NCI-H1048 (cell line): ENCODE measurements at places on chromosomes 3 and 15.
A peak's percentile ranks its signal among the peaks of the same experiment; 100 is the strongest.

GRCh38 chr15:66846811-66847210, 144.8 kb downstream of the SMAD6 start:
- no peak for DNase-seq

GRCh38 chr3:94115482-94115881, 52.6 kb downstream of the NSUN3 start:
- DNase-seq: no peak

- DNase-seq: no peak
Measured at GRCh38 chr3:141243271-141243707, 11.7 kb downstream of the PXYLP1 start.

DNA sequence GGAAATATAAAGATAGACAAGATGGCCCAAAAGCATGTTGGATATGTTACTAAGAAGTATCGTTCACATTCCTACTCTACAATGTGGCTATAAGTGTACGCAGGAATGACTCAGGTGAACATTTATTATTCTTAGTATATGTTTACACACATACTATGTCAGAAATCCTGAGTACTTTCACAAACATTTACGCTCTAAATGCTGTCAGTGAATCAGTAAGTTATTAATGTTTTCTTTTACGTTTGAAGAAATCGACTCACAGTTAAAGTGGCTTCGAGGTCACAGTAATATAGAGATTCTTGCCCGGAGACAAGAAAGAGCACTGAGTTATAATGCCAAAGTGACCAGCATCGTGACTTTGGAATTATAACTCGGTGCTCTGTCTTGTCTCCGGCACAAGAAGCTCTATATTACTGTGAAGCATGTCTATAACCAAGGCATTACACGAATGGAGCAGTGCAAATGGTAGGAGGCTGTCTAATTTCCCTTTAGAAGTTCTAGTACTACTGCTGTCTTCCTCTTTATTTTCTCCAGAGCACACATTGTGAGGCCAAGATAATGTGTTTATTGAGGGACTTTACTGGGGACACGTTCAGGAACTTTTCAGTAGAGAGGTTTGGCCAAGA, 61.8 kb upstream of the P3H2 start:
- no peak for DNase-seq

- DNase-seq: no peak
Measured at GRCh38 chr15:89203705-89204273, 17.6 kb downstream of the RLBP1 start.

DNA sequence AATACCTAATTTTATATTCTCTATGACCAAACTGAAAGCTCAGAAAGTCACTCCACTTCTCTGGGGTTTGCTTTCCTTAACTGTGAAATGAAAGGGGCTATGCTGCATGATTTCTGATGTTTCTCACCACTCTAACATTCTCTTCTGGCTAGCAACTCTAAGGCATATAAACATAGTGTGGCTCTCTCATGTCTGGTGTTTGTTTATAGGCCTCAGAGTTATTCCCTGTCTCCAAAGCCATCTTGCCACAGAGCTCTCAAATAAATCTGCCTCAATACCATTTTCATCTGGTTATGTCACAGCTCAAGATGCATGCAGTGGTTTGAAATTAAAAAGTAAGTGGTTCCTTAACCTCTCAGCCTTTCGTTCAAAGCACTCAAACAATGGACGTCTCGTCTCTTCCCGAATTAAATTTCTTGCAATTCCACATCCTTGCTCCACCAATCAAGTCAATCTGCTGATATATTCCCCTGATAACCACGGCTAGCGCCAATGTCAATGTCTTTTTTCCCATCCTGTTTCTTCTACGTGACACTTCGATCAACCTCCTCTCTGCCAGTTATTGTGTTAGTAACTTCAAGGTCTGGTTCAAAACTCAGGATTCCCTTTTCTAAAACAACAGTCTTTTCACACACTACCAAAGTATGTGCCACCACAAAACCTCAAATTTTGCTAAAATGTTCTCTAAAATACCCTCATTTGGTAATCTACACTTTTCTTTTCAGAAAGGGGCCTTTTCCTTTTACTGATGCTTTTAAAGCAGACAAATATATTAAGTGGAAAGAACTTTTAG, 16.0 kb downstream of the TOMM70 start:
- no peak for DNase-seq

GRCh38 chr3:140832883-140833282, 108.8 kb upstream of the SLC25A36 start:
- no peak for DNase-seq

DNA sequence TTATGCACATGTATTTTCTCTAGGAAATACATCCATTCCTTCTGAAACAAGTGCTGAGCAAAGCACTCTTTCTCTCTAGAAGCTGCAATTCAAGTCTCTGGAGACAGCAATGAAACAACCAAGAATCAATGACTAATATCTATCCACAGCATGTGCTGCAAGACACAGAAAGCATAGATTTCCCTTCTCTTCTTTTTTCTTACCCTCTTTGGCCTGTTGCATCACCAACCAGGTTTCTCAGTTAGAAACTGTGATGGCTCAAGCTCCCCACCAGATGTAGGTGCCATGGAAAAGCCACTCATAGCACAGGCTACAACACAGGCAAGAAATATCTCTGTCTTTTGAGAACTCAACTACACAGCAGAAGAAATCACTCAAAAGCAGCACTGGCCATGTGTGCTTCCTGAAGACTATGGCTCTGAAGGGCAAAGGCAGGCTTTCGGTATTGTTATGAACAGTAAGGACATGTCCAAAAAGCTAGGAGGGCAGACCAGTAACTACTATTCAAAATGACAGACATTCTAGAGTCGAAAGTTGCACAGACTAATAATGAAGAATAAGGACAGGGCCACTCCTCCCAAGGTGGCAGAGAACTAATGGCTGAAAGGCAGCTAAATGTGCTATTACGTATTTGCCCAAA, 15.5 kb downstream of the ZDHHC3 start:
- no peak for DNase-seq

DNA sequence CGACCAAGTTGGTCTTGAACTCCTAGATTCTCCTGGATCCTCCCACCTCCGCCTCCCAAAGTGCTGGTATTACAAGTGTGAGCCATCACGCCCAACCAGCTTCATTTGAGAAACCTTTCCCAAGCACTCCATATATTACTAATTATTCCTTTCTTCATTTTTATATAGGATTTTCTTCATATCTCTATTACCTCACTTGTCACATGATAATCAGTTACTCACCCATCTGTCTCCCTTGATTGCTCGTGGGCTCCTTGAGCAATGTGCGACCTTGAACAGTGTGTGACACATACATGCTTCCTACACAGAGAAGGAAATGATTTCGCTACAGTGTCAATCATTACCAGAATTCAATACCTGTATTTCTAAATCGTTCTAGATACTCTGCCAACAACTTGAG, 110.7 kb upstream of the C2CD4B start:
- DNase-seq: no peak

GRCh38 chr3:70176224-70176623, 136.2 kb downstream of the MDFIC2 start:
- no peak for DNase-seq

- no peak for DNase-seq
Measured at GRCh38 chr15:71800835-71801745, 9.3 kb upstream of the NR2E3 start.

GRCh38 chr15:89329329-89330084, 5.1 kb downstream of the POLG start:
- DNase-seq: no peak

DNA sequence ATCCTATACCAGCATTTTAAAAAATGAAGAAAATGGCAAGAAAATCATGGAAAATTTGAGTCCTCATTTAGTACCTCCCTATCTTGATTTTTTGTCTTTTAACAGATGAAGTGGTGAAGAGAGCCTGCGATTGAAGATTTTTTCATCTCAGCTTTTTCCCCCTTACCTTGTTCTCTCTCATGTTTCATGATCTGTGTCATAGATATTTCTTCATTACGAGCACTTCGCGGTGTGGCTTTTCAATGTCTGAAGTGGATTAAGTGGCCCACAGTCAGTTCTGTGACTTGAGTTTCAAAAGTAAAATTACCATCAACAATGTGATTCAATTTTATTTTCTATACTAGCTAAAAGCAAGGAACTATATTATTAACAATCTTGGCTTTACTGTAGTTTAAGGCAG, 147.2 kb downstream of the FNDC3B start:
- DNase-seq: no peak

DNA sequence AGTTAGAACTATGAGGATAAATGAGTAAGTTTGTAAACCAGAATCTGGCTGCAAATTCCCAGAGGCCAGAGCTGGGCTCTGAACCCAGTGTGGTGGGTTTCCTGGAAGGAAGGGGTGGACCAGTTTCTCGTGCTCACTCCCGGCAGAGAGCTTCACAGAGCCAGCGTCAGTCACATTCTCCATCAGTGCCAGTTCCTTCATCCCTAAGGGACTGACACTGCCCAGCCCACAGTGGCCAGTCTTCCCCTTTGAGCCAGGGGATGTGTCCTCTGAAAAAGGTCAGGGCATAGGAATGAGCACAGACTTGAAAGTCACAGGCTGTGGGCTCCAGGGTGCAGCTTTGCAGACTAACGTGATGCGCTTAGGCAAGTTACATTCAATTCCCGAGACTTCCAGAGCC, 135.8 kb upstream of the HACD2 start:
- DNase-seq: no peak

DNA sequence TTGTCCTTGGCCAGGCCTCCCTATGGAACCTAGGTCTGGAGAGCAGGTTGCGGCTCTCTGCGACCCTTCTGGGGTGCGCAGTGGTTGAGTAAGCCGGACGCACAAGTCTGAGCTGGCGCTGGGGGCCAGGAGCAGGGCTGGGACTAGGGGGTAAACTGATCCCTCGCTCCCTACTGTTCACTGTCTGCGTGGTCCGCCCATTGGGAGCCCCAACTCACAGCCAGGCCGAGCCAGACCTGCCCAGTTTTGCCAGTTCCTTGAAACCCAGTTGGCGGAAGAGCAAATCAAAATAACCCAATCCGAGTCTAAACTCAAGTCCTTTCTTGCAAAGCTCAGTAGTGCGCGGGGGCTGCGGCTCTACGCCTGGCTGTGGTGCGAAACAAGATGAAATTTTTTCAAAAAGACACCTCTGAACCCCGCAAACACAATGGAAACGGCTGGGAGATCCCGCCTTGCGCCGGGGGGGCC, 17.5 kb downstream of the RGMA start:
- no peak for DNase-seq

- DNase-seq: no peak
Measured at GRCh38 chr15:100101426-100102089, 240.2 kb downstream of the ADAMTS17 start.

GRCh38 chr3:12556690-12557472, at the start of gene MKRN2:
Gene MKRN2, plus strand, starts transcription at chr3:12557087. Its CDS starts 64 bp downstream, at chr3:12557151.
- peak; percentile 78 for DNase-seq

GRCh38 chr15:81723701-81724100, 322.1 kb downstream of the MEX3B start:
- no peak for DNase-seq

GRCh38 chr3:132569153-132569552, 27.9 kb upstream of the ACKR4 start:
- DNase-seq: no peak

- DNase-seq: no peak
Measured at GRCh38 chr3:104474011-104474410, 892.7 kb upstream of the ALCAM start.

GRCh38 chr3:190847436-190847835, 15.1 kb downstream of the GMNC start:
- DNase-seq: no peak

GRCh38 chr3:130537673-130538304, 20.8 kb downstream of the COL6A6 start:
- DNase-seq: no peak

GRCh38 chr3:149085828-149086231, 503 bp downstream of the HLTF start:
- DNase-seq: no peak

DNA sequence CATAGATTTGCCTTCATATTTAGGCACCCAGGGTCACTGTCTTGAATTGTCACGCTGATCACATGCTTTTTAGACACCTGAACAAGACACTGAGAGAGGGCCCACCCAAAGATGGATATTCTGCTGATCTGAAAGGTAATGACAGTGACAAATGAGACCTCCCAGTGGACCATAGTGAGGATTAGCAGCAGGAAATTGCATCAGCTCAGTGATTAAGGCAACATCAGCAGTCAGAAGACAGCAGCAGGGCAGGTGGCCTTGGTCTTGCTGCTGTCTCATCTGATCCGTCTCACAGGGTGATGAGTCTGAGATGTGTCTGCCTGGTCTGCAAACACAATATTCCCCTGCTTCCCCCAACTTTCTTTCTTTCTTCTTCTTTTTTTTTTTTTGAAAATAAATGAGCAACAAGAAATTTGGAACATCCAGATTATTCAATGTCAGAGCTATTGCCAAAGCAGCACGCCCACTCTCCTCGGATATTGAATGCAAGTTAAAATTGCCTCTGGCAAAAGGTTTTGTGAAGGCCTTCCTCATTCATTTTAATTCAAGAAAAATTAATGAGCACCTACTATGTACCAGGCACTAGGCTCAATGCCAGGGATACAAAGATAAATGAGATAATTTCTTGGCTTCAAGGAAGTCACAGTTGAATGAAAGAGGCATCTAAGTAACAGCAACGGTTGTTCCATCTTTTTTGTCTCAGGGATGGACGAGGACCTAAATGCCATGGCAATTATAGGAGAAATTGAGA, 14.1 kb downstream of the OTOL1 start:
- DNase-seq: no peak

GRCh38 chr3:32026593-32026992, 45.0 kb downstream of the ZNF860 start:
- DNase-seq: no peak

GRCh38 chr15:27706300-27706699, 392.8 kb downstream of the OCA2 start:
- no peak for DNase-seq

DNA sequence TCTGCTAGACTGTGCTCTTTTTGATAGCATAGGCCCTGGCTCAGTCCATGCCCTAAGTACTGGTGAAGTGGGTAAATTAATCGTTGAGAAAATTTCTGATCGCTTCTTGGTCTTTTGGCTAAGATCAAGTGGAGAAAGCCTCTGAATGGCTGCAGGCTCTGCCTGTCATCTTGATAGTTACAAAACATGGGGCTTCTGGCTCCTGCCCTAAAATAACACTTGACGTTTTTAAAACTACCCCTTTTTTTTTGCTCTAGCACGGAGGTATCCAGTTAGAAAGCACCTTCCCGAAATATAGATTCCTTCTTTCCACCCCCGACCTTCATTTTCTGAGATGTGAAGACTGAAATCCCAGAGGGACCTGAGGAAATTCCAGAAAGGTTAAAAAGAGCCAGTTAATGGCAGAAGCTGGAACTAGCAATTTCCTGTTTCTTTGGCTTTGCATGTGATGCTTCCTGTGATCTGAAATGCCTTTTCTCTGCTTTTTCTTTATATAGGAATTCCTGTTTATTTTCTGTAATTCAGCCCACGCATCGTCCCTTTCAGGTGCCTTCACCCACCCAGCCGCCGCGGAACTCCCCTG, 799 bp upstream of the C2CD4B start:
- no peak for DNase-seq

- DNase-seq: no peak
Measured at GRCh38 chr3:82376883-82377282, 615.4 kb upstream of the GBE1 start.

DNA sequence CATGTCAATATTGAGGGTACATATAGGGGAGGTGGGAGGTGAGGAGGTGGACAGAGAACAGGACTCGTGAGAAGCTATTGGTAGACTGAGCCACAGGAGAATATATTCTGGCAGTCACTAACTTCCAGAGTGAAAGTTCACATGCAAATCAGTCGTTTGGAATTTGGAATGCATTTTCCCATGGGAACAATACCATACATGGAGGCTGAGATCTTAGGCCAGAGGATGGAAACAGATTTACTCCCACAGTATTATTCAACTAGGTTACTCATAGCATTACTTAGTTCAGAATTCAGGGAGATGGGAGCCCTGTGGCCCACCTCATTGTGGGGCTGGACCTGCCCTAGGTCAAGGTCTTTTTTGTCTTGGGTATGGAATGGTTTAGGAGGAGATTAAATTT, 36.4 kb upstream of the ABHD2 start:
- DNase-seq: no peak
